ENCODE measurements at places on chromosomes 16 and 17.

- no peak for DNase-seq
Observed at GRCh38 chr16:57887711-57888110, 83.2 kb downstream of the CNGB1 start.

DNA sequence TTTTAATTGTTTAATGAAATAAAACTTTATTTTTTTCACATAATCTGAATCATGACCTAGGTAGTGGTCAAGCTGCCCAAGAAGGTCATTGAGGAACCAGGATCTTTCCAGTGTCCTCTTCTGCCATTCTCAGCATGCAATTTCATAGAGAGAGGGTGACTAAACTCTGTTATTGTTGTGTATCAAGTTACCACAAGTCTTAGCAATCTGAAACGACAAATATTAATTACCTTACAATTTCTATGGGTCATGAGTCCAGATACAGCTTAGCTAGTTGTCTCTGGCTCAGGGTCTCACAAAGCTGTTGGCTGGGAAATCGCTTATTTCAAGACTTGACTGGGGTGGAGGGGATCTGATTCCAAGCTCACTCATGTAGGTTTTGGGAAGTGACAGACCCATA lies 37.6 kb downstream of the FTO start:
- DNase-seq: no peak

- DNase-seq: no peak
Observed at GRCh38 chr16:78122774-78123315, 23.4 kb downstream of the WWOX start.

- DNase-seq: no peak
Observed at GRCh38 chr17:8746501-8747236, 2.0 kb upstream of the CCDC42 start.

- no peak for DNase-seq
Observed at GRCh38 chr17:79921411-79922115, 82.3 kb upstream of the CBX4 start.

DNA sequence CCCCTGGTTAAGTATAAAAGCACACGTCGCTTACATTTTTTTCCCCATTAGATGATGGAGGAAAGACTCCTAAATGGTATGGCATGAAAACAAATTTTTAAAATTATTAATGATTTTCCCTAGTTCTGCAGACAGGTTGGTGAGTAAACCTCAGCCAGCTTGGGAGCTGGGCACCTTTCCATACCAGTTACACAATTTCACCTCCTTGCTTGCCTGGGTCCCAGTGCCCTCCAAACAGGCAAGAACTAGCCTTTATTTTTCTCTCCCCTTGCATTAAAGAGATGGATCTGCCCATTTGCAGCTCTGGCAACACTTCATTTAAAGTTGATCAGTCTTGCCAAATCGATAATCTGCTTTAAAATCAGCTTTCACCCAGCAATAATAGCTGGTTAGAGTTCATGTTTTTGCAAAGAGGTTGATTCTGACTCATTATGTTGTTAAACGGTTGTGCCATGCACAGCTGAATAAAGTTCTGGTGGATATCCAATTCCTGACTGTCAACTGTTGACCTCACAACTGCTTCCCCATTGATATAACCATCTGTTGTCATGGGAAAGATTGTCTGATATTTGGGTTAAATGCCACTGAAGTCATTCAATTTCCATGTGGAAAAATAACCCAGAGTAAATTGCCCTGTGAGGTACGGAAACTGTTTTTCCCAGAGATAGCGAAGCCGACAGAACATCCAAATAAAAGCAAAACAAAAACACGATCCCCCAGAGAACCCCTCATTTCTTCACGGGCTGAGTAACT lies 1.3 kb downstream of the C17orf58 start:
- no peak for DNase-seq

DNA sequence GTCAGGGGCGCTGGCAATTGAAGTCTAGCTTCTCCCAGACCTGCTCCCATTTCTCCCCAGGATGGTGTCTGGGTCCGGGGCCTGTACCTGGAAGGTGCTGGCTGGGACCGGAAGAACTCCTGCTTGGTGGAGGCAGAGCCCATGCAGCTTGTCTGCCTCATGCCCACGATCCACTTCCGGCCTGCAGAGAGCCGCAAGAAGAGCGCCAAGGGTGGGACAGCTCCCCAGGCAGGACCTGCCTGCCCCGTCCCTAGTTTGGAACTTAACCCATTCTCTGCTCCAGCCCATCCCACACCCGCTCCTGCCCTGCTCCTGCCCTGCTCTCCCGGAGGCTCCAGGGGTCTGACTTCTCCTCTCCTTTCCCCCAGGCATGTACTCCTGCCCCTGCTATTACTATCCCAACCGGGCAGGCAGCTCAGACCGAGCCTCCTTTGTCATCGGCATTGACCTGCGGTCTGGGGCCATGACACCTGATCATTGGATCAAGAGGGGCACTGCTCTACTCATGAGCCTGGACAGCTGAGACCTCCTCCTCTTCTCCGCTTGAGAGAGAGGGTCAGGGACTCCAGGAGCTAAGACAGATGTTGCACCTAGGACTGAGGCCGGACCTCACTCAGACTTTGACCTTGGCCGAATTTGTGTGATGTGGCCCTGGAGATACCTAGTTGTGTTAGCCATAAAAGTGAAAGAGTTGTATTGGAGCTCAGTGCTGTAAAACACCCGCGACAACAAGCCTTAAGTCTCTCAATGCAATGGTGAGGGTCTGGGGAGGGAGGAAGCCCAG lies 814 bp upstream of the KDM6B start:
- no peak for DNase-seq

DNA sequence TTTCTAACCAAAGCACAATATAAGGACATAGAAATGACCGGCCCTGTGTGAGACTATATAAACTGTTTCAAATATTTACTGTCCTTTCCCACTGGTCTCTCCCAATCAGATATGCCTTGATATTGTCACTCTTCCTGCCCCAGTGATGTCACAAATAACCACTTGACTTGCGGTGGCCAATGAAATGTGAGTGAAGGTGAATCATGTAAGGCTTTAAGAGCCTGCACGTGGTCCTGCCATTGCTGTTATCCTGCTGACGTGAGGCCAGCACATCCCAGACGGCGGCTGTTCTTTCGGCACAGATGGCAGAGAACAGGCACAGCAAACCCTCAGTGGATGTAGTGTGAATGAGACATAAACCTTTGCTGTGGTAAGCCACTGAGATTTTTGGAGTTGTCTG lies 5.4 kb upstream of the KLHL11 start:
- DNase-seq: no peak

DNA sequence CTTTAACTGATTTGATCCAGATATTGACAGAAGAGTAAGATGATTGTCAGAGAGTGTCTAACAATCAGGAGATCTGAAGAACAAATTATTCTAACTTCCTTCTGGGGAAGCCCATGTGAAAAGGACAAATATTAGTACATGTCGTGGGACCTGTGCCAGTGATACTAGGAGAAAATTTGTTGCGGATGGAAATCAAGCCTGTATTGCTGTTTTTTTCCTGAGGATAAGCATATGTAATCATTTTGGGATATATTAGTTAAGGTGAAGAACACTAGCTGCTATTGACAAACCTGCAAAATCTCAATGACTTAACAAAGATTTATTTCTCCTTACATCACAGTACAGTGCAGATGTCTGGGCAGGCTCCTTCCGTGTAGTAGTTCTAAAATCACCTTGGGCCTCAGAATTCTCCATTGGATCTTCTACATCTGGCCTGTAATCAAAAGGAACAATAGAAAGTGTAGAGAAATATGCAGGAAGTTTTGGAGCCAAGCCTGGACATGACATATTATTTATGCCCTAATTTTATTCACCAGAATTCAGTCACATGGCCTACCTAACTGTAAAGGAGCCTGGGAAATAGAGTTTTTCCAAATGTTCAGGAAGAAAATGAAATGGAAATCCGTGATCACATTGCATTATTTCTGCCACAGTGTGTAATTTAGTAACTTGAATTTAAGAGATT lies 58.3 kb downstream of the CYB561 start:
- no peak for DNase-seq

GRCh38 chr17:42613699-42614295 lies 4.3 kb downstream of the TUBG1 start:
- DNase-seq: no peak

GRCh38 chr17:39752241-39752881 lies 14.6 kb downstream of the GRB7 start:
- no peak for DNase-seq

DNA sequence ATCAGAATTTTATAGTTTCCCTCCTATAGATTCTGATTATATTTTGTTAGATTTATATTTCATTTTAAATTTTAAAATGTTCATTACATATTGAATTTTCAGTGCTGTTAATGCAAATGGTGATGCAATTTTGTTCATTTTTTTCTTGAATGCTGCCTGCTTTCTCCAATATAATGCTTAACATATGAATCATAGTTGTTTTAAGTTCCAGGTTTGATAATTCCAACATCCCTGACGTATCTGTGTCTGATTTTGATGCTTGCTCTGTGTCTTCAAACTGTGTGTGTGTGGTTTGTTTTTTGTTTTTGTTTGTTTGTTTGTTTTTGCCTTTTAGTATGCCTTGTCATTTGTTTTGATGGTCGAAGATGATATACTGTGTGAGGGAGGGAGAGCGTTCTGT lies 134.7 kb upstream of the ELAC2 start:
- DNase-seq: no peak

DNA sequence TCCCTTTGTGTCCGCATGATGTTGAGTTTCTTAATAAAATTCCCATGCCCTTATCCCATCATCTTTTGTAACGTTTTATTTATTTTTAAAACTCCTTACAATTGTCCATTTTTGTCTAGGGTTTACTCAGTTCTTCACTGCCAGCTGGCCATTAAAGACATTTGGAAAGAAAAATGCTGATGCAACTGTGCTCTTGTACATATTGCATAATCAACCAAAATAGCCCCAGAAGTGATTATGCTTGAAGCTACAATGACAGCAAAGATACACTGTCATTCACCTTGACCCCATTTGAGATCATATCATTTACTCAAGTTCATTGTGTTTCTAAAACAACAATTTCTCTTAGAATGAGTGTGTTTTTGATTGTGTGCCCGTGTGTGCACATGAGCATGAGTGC lies 1074.6 kb upstream of the RBFOX1 start:
- no peak for DNase-seq

DNA sequence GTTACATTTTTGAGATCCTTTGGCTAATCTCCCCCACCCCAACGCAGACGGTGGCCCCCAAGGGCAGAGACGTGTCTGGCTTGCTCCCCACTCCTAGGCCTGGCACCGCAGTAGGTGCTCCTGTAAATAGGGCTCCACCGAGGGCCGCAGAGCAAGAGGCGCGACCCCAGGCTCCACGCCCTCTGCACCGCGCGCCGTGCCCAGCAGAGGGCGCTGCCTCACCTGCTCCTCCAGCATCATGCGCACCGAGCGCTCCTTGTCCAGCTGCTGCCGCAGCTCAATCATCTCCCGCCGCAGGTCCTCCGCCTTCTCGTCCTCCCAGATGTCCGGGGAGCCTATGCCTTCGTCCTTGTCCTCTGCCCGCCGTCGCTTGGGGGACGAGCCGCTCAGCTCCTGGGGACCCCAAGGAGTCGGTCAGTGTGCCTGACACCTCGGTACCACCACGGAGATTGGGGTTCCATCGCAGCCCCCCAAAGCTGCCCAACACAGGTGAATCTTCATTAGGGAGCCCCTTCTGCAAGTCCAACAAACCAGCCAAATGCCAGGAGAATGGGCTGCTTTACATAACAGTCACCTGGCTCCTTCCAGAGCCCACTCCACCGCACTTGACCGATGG lies 11.2 kb downstream of the TFAP4 start:
- peak; percentile 34 for DNase-seq

DNA sequence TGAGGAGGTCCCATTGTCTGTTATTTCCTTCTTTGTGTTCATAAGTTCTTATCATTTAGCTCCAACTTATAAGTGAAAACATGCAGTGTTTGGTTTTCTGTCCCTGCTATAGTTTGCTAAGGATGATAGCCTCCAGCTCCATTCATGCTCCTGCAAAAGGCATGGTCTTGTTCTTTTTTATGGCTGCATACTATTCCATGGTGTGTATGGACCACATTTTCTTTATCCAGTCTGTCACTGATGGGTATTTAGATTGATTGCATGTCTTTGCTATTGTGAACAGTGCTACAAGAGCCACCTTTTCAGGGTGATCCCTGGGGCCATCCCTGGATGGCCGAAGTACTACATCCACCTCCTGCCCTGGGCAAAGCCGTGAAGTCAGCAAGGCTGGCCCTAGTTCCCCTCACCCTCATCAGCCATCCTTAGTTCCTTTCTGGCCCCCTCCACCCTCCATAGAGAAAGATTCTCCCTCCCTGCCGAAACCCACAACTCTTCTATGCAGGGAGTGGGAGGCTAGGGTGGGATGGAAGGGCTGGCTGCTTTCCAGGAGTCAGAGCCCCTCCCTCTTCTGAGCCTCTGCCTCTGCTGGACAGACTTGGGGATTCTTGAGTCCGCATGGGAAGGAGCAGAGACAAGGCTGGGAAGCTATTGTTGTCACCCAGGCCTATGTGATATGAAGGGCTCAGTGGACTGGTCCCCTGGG lies 8.3 kb downstream of the MT1X start:
- DNase-seq: no peak

DNA sequence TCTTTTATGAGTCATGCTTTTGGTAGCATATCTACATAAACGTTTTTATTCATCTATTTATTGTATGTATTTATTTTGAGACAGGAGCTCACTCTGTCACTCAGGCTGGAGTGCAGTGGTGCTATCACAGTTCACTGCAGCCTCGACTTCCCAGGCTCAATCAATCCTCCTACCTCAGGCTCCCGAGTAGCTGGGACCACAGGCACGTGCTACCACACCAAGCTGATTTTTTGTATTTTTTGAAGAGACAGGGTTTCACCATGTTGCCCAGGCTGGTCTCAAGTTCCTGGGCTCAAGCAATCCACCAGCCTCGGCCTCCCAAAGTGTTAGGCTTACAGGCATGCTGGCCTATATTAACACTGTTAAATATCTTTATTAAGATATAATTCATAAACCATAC lies 20.4 kb upstream of the IL4R start:
- DNase-seq: no peak

DNA sequence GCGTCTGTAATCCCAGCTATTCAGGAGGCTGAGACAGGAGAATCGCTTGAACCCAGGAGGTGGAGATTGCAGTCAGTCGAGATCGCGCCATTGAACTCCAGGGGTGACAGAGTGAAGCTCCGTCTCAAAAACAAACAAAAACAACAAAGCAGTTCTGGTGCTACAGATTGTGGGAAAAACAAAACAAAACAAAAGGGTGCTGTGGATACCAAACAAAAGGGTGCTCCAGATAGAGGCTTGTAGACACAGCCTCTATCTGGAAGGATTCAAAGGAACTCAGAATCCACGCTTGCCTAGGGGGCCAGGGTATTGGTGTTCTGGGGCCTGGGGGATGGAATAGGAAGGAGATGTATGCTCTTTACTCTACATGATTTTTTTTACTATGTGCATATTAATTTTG lies 2.5 kb downstream of the MYLK3 start:
- no peak for DNase-seq

DNA sequence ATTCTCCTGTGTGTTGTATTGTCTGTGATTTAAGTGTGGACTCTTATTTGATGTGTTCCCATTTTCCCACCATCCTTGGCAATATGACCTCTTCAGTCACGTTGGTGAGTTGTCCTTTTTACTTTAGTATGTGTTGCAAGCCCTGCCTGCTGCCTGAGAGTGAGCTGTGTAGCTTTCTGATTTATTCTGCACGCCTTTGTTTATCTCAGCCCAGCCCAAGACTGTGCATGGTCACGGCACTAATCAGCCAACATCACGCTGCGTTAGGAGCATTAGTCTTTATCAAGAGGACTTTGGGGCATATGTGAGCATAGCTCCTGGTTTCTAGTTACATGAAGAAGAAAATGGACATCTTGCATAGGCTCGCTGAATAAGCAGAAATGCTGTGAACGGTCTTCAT lies 6.0 kb downstream of the TOM1L1 start:
- DNase-seq: no peak

Measured in stimulated activated CD4-positive, alpha-beta T cell treated with anti-CD3 and anti-CD28 coated beads, Interleukin-4, amount 100 ng/mL, for 4 hours (primary cell).